CD8-positive, alpha-beta memory T cell (primary cell): ENCODE measurements at places on chromosomes 5 and 9.

DNA sequence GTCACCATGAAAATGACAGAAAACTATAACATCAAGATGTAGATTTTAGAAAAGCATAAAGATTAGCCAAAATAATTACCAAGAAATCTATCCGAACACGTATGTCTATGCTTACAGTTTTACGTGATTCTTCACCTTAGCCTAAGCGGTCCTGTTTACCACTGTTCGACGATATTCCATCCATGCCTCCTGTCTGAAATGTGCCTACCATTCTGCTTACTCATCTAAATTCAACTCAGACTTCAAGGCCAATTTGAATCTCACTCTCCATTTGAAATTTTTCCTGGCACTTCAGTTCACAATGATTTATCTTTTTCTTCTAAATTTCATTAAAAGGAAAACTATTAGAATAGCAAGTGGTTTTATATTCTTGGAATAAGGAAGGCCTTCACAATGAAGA lies 15.4 kb downstream of the ZDHHC21 start:
- no peak for DNase-seq

DNA sequence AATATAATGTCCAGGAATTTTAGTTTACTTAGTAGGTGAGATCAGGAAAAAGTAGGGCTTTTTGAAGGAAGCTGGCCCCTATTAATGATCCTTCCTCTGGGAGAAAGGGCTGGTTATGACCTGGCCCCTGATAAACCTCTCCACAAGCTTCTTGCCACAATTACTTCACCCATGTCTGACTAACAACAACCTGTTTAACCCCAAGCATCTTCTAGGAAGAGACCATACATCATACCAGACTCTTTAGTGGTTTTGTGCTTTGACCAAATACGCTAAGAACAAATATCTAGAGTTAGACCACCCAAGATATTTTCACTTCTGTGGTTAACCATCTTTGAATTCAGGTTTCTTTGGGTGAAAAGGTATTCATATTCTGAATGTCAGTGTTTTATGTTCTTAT lies 174.0 kb upstream of the SLC27A6 start:
- no peak for DNase-seq

DNA sequence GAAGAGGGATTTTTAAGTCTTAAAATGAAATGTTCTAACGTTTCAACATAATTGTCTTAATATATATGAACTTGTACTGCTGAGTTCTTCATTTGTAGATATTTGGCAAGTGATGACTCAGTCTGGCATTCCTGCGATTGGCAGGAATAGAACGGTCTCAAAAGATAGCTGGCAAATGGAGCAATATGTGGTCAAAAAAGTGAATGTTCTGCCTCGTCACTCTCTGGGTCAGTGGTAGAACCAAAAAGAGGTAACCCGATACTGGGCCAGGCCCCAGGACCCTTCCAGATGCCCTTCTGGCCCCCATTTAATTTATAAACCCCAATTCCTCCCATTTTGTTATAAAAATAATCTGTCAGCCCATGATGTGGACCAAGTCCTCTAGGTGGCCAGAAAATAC lies 39.2 kb downstream of the ZNF366 start:
- no peak for DNase-seq

GRCh38 chr5:84303315-84303714 lies 81.4 kb downstream of the EDIL3 start:
- DNase-seq = no peak

DNA sequence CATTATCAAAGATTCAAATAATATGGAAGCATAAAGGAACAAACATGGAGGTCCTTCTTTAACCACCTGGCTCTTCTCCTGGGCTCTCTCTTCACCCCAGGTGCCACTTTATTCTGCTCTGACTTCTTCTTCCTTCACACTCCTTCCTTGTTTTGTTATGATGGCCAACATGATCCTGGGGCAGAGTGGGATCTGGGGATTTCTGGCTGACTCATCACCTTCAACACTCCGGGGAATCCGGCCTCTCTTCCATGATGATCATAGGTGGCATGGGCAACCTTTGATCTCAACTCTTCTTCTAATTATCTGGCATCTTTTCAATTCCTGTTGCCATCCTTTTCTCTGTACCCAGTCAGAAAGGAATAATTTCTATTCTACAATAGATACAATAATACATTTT lies 62.1 kb upstream of the TRPC7 start:
- DNase-seq = no peak

DNA sequence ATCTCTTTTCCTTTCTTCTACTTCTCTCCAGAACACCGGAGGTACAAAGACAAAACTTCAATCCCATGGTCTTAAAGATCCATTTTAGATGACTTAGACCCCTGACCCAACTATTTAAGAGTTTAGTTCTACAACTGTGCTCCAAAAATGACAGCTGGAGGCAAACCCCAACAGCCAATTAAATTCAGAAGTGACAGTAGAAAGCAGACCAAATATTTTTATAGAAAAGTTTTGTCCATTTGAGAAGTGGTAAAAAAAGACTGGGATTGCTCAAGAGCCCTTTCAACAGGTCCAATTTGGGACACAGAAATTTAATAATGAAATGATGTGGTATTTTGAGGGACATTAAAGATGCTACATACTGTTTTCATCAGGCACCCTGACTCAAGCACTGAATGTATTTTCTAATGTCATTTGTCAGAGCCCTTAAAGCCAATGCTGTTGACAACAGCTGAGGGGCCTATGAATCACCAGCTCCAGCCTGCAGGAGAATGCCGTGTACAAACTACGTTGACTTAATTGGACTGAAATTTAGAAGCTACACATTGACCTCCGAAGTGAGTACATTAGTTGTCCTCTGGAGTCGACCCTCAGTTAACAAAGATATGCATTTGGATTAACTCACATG lies 147.5 kb upstream of the PIK3R1 start:
- DNase-seq = no peak

GRCh38 chr9:90408659-90409058 lies 234.0 kb downstream of the DIRAS2 start:
- DNase-seq = no peak

GRCh38 chr5:150078802-150079689 lies 7.3 kb downstream of the CSF1R start:
- no peak for DNase-seq

DNA sequence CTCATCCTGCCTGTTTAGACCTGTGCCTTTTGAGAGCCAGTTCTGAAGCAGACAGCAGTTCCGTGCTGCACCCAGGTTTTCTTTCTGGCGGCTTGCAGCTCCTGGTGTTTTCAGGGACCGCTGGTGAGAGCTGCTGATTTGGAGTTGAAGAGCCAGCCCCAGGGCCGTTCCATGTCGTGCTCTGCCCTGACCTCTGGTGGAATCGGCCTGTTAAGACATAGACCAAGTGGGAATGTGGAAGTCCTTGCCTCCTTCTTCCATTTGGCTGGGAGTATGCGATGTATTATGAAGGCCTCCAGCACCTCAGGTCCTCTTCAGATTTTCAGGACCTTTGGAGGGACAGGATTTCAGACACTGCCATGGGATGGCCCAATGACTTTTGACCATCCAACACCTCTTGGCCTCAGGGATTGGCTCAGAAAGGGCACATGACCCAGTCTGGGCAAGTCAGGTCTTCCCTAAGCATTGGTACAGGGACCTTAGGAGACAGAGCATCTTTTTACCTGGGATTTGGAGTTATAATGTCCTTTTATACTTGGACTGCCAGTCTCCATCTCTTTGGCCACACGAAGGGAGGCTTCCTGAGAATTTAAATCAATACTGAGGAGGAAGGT lies 136.1 kb upstream of the CLINT1 start:
- DNase-seq = peak; percentile 19

DNA sequence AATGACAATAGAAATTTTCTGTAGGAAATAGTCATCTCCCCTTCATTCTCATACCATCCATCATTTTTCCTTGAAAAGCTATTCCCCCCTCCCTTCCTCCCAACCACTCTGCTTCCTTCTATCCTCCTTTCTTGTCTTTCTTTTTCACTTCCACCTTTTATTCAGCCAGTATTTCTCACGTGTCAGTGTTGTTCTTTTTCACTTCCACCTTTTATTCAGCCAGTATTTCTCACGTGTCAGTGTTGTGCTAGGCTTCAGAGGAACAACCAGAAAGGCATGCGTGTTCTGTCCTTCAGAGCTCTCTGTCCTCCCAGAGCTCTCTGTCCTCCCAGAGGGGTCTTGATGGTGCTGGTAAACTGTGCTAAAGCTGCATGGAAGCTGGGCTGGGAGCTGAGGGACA lies 419.6 kb downstream of the GADD45G start:
- no peak for DNase-seq

GRCh38 chr5:123283031-123283430 lies 140.2 kb downstream of the CEP120 start:
- no peak for DNase-seq

- no peak for DNase-seq
Measured at GRCh38 chr5:52863715-52864290, 76.1 kb downstream of the ITGA1 start.

DNA sequence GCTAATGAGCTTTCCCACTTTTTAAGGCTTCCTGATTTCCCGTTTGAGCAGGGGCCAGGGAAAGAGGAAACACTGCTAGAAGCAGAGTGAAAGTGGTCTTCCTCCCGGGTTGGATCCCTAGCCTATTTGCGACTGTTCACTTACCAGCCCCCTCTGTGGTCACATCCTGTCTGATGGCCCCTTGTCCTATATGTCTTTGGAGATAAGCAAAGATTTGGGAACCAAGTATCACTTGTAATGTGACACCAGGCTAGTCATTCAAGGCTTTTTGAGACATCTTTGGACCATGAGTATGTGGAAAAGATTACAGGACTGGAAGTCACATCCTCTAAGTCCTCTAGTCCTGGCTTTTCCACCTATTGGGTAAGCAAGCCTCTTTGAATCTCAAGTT lies 6.1 kb downstream of the DNAJB5 start:
- DNase-seq = no peak

GRCh38 chr5:125715216-125715615 lies 708.0 kb upstream of the GRAMD2B start:
- DNase-seq = no peak

- DNase-seq = no peak
Measured at GRCh38 chr5:128358826-128359225, 179.2 kb downstream of the FBN2 start.

DNA sequence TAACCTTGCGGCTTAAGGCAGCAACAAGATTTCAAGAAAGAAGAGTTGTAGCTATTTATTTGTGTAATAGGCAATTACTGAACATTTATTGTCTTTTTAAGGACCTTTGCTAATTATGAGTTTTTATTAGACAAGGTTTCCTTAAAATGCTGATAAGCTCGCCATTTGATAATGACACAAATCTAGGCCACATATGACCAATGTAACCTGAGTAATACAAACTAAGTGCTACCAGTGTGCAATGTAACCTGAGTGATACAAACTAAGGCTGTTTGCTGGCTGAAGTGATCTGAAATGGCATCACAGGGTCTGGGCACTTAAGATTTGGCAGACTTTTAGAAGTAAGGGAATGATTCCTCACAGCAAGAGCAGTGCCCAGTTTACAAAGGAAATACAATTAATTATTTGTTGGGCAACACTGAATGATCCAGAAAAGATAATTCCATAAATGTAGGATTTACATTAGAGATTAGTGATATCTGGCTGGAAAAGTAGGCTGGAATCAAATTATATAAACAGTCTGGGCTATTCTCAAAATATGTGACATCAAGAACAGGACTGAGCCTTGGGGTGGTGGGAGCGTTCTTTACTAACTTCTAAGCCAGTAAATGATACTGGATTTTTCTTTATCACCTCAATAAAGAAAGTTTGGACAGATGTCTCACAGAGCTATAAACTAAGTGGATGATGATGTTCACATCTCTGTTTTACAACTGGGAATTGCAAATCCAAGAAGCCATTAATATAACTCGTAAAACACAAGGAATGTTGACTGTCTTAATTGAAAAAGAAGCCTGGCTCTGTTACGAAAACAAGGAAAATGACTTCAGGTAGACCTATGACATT lies 54.8 kb downstream of the MRPS27 start:
- DNase-seq = no peak

- DNase-seq = no peak
Measured at GRCh38 chr9:105881021-105881420, 186.7 kb downstream of the TMEM38B start.

DNA sequence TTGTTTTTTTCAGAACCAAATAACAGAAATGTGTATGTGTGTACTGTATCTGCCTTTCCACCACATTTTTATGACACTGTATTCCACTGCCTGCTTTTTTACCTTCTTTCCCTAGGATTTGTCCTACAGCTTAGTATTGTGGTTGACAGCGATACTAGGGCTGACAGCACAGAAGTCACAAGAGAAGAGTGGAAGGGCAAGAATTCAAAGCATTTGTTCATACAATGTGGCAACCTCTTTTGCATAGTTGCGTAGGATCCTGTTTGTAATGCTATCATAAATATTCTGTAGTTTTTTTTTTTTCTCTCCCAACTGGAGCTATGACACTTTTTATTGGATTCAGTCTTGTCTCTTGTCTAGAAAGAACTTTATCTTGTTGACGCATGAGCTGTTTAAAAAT lies 5.6 kb upstream of the BNIP1 start:
- no peak for DNase-seq

DNA sequence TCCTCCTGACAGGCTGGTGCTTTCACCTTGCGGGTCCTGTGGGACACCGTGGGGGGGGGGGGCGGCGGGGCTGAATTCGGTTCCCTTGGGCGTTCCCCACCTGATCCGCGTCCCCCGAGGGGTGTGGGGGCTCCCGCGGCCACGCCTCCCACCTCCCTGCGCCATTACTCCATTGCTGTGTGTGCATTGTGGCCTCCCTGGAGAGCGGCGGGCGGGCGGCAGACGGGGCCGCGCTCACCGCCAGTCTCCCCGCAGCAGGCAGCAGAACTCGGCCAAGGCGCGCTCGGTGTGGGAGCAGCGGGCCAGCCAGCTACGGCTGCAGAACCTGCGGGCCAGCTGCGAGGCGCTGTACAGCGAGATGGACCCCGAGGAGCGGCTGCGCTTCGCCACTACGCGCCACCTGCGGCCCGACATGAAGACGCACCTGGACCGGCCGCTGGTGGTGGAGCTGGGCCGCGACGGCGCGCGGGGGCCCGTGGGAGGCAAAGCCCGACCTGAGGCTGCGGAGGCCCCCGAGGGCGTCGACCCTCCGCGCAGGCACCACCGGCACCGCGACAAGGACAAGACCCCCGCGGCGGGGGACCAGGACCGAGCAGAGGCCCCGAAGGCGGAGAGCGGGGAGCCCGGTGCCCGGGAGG lies 145.3 kb downstream of the CACNA1B start:
- no peak for DNase-seq

DNA sequence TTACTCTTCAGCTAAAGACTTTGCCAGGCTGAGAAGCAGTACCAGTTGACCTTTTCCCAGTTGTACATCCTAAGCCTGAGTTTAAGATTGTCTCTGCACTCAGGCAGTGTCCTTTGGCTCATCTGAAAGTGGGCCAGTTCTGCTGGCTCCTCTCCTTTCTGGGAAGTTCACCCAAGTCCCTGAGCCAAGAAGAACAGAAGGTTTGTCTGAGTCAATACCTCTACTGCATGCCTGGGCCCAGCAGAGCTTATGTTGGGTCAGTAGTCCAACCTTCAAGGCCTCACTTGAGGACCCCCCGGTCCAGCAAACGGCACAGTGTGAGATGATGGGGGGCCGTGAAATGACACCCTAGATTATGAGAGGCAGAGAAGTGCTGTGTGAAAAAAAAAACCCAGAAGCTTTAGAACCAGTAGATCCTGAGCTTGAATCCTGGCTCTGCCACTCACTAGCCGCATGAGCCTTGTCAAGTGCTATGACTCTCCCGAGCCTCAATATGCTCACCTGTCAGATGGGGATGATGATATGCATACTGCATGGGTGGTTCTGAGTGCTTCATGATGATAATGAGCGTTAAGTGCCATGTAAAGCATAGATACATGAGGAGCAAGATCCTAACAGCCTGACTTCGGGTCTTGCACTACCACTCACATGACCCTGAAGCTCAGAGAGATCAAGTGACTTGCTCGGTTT lies 156.0 kb downstream of the MACROH2A1 start:
- DNase-seq = no peak

GRCh38 chr5:135737701-135738563 lies 96.5 kb upstream of the SLC25A48 start:
- no peak for DNase-seq
